Stimulated activated CD8-positive, alpha-beta memory T cell treated with anti-CD3 and anti-CD28 coated beads, Interleukin-4, amount 100 ng/mL, for 1 hour (primary cell): ENCODE measurements at places on chromosomes 16 and 17.

DNA sequence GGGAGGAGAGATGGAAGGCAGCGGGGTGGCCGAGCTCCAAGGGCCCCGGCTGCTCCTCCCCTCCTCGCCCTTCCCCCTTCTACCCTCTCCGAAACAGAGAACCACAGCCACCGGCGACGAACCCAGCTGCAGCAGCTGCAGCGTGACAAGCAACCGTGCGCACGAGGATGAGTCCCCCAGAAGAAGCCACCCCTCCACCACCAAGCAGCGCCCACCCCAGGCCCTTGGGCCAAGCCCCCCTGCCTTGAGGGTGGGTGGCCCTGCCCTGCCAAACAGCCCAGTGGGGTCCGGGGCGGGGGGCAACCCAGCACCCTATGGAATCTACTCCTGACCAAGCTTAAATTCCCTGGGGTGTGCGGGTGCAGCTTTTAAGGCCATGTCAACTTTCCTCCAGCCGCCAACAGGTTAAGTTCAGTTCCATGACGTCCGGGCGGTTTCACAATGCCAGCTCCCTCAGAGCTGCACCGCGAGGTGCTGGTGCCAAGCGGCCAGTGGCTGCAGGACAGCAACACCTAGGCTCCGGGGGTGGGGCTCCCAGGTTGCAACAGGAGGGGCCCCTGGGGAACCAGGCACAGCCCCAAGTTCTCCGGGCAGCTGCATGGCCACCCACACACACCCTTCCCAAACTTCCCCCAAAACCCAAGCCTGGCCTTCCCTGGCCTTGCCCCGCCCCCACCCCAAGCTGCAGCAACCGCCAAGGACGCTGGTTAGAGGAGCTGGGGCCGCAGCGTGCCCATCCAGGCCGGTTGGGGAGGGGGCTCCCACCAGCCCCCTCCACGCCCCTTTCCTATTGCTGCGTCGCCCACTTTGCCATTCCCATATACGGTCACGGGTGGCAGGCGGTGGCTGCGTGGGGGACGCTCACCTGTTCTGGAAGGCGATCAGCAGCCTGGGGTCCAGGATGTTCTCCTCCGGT lies 2.0 kb downstream of the CBX4 start:
- DNase-seq = no peak

GRCh38 chr17:32350666-32351418 lies 885 bp downstream of the ZNF207 start:
- no peak for DNase-seq

DNA sequence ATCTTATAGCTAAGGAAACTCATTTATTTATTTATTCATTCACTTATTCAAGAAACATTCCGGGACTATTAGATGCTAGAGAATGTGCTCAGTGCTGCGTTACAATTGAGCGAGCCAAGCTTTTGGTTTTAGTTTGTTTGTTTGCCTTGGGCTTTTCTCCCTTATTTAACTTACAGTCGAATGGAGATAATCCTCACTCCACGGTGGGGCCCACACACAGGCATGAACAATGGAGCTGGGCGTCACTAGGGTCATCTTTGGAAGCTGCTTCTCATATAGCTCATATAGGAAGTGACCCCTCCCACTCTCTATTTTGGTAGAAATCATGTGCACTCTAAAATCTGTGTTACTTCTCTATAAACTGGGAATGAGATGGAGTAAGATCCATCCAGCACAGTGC lies 210.0 kb downstream of the TMEM114 start:
- DNase-seq = no peak

DNA sequence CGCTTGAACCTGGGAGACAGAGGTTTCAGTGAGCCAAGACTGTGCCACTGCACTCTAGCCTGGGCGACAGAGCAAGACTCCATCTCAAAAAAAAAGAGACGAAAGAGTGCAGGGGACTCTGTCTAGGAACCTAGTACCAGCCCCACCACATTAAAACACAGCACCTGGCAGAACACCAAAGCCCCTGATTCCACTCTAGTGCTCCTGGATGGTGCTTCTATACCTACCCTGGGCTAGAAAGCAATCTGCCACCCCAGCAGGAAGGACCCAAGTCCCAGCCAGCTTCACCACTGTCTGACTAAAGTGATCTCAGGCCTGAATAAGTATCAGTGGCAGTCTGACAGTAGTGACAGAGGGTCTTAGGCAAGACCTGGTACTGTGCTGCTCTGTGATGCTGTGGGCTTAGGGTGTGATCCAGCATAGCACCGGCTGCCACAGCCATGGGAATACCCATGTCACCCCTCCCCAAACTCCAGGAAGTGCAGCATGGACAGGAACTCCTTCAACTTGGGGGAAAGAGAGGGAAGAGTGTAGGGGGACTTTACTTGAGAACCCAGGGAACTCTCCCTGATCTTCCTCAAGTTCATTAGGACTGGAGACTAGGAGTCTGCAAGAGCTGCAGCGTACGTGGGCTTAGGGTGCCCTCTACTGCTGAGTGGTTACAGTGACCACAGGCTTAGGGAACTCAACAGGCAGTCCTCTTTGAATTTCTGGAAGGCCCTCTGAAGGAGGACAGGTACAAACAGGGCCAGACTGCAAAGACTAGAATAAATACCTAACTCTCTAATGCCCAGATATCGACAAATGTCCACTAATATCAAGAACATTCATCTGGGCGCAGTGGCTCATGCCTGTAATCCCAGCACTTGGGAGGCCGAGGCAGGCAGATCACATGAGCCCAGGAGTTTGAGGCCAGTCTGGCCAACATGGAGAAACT lies 30.0 kb upstream of the RNF43 start:
- no peak for DNase-seq

GRCh38 chr17:78428836-78429617 lies 50.6 kb downstream of the PGS1 start:
- no peak for DNase-seq

DNA sequence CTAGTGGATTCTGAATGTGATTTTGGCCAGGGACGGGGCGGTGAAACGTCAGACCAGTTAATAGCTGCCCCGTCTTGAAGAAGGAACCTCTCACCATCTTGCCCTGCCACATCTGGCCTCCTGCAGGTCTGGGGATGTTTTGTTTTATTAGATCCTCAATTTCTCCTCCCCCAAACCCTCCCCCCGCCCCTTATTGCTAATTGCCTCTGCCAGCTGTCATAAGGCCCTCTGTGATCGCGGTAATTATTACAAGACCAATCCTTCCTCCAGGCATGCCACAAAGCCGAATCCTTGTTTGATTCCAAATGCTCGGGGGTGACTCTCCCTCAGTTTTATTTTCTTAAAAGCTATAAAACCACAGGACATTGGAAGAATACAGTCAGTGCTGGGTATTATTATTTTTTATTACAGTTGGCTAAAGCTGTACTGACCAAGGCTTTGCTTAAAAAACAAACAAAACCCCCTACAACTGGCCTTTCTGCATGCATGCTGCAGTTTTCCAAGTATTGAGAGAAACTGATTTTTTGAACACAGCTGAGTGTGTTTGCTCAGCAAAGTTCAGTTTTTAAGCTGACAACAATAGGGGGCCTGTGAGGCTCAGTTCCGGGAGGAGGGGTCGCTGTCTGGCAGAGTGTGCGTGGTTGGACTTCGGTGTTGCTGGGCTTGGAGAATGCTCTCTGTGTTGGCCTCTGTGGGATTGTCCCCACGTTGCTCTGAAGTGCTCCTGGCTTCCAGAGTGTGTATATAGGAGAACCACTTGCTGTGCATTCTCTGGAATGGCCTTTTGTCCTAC lies 1.7 kb downstream of the KSR1 start:
- no peak for DNase-seq

DNA sequence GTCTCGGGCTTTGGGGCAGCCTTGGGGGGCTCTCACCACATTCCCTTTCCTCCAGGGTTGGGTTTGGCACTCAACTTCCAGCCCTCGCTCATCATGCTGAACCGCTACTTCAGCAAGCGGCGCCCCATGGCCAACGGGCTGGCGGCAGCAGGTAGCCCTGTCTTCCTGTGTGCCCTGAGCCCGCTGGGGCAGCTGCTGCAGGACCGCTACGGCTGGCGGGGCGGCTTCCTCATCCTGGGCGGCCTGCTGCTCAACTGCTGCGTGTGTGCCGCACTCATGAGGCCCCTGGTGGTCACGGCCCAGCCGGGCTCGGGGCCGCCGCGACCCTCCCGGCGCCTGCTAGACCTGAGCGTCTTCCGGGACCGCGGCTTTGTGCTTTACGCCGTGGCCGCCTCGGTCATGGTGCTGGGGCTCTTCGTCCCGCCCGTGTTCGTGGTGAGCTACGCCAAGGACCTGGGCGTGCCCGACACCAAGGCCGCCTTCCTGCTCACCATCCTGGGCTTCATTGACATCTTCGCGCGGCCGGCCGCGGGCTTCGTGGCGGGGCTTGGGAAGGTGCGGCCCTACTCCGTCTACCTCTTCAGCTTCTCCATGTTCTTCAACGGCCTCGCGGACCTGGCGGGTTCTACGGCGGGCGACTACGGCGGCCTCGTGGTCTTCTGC lies 8.4 kb downstream of the SLC16A3 start:
- DNase-seq = no peak

DNA sequence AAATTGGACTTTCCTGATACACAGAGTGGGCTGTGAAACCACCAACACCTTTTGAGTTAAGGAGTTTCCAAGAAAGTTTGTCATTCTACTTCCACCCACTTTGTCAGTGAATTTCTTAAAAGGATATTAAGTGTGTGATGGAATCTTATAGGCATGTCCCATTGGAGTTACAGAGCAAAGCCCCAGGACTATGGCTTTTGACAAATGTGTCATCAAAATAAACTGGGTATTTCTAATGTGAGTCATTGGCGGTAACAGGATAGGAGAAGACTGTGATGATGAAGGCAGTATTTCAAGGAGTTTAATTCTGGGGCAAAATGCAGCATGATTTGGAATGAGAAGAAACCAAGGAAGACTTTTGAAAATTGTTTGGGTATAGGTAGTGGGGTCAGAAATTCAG lies 1013.8 kb upstream of the EEF2KMT start:
- DNase-seq = no peak

DNA sequence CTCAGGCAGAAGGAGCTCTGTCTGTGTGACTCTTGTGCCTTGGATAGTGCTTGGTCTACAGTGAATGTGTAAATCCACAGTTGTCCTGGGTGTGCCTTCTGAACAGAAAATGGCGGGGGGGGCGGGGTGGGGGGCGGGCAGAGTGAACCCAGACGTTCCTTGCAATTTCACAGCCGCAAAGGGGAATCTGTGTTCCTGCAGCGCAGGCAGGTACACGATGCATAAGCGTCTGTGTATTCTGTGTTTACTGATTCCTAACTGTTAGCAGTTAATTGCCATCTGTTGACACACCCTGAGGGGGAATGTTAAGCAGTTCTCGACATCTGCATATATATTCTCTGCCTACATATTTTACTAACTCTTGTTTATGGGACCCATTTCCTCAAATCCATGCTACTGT lies 123.5 kb upstream of the ZFHX3 start:
- DNase-seq = no peak

GRCh38 chr17:68450391-68450790 lies 6.9 kb downstream of the WIPI1 start:
- DNase-seq = no peak

- no peak for DNase-seq
These were observed 1.1 kb downstream of the KCTD11 start for GRCh38 chr17:7352910-7353635.

DNA sequence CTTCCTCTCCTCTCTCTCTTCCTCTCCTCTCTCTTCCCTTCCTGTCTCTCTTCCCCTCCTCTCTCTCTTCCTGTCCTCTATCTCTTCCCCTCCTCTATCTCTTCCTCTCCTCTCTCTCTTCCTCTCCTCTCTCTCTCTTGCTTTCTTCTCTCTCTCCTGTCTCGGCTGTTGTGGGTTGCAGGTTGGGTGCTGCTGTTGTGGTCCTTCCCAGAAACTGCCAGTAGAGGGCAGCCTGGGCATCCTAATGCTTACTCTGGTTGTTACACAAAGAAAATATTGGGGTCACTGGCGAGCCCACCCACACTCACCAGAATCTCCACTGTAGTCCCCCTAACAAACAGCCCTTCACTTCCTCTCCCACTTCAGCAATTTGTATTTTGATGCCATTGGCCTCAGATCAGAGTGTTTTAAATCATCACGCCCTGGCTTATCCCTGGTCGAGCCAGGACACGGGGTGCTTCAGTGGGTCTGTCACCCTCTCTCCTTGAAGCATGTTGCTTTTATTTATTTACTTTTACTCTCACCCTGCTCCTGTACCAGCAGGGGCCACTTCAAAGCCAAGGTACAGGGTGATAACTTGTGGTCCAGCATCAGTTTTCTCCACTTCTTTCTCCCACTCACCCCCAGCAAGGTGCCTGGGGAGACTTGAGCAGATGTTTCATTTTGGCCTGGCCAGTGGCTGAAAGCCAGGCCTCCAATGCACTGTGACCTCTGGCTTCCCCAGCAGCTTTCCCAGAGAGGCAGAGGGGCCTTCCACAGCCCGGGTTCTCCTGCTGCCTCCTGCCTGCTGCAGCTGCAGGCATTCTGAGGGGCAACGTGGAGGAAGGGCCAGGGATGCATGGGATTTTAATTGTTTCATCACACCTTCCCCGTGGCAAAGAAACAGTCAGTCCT lies 4.7 kb upstream of the MMP15 start:
- no peak for DNase-seq

DNA sequence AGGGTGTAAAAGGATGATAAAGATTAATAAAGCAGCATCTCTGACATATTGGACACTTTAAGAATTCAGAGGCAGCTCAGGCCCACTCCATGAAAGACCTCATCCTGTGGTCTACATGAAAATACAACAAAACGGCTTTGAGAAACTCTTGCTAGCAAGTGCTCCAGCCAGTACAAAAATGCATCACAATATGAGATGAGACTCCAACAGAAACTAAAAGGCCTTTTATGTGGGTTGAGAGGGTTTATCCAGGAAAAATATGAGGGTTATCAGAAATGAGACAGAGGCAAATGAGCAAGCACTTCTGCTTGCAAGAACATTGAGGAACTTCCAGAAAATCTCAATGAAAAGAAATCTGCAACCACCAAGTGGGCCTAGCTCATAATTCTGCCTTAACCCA lies 65.7 kb downstream of the LITAF start:
- no peak for DNase-seq

GRCh38 chr17:42853968-42854790 lies 3.2 kb downstream of the AOC3 start:
- DNase-seq = no peak

DNA sequence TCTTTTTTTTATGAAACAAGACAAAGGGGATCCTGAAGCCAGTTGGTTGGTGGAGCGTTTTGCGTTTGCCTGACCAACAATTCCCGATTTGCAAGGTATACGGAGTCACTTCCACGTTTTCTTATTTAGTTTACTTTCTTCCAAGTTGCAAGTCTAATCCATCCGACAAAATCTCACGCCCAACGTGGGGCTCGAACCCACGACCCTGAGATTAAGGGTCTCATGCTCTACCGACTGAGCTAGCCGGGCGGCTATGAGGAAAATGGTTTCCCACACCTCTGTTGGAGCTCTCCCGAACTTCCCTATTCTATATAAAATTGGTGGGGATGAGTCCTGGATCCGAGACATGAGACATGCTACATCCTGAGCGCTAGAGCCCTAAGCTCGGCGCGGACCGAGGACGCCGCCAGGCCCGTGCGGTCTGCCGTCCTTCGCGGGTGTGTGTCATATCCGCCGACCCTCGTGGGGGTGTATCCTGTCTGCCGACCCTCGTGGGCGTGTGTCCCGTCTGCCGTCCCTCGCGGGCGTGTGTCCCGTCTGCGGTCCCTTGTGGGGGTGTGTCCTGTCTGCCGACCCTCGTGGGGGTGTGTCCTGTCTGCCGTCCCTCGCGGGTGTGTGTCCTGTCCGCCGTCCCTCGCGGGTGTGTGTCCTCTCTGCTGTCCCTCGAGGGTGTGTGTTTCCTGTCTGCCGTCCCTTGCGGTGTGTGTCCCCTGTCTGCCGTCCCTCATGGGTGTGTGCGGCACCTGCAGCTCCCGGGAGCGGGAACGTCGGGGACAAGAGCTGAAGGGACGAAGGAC lies 22.6 kb downstream of the ZNF213 start:
- DNase-seq = no peak

- DNase-seq = no peak
These were observed 614.4 kb downstream of the CDH11 start for GRCh38 chr16:64507240-64508024.

- no peak for DNase-seq
These were observed 893 bp downstream of the IGSF6 start for GRCh38 chr16:21651515-21651914.
